ENCODE measurements at places on chromosomes 13 and 19.

DNA sequence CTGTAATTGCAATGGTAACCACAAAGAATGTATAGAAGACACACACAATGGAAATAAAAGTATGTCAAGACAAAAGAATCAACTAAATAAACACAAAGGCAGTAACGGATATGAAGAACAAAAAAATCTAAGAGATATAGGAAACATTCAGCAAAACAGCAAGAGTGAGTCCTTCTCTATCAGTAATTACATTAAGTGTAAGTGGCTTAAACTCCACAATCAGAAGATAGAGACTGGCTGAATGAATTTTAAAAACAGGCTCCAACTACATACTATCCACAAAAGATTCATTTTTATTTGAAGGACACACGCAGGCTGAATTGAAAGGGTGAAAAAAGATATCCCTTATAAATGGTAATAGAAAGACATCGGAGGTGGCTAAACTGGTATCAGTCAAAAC, 19.5 kb downstream of the ZNF616 start:
- DNase-seq, result no peak

DNA sequence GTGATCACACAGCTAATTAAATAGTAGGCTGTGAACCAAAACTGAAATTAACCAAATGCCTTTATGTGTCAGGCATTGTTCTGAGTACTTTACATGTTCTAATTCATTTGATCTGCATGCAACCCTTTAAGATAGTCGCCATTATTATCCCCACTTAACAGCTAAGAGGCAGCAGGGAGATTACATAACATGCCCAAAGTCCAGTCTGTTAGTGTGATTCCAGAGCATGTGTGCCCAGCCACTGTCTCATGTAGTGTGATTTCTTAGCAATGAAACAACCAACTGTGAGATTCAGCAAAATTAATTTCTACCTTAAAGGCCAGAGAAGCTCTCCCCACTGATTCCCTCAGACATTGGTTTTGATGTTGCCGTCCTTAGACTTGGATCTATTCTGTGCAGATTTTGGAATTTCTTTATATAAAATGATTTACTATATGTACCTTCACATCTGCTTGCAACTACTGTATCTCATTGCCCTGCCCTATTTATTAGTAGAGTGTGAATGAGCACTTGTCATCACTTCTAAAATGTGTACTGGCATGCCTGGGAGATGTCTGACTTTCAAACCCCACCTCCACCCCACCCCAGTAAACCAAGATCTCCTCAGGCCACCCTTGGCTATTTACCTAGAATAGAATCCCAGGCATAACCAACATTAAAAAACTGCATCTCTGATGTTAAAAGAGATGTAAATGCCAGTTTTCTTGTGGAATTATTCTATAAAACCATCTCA, 41.2 kb downstream of the POLR1D start:
- no peak for DNase-seq

- DNase-seq, result no peak
These were observed 153.1 kb downstream of the RGCC start for GRCh38 chr13:41610404-41610803.

GRCh38 chr13:96294930-96295881, 205.3 kb downstream of the HS6ST3 start:
- no peak for DNase-seq

DNA sequence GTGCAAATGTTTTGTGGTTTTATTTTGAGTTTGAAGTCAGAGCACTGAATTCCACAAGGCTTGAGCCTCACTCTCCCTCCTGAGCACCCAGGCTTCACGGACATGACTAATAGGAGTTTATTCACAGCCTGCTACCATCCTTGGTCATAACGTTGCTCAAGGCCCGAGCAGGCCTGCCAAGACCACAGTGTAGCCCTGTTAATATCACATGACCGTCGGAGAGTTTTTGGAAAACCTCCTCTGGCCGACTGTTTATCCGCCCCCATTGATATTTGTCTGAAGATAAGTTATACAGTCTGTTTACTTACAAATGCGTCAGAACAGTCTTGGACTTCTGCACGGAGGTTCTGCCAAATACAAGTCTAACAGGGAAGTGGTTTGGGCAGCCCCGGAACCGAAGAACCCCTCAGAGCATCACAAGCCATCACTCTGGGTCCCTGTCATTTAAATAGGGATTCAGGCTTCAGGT, 89.9 kb downstream of the COL4A2 start:
- no peak for DNase-seq

GRCh38 chr13:102900193-102900608, 54.4 kb downstream of the ERCC5 start:
- no peak for DNase-seq

DNA sequence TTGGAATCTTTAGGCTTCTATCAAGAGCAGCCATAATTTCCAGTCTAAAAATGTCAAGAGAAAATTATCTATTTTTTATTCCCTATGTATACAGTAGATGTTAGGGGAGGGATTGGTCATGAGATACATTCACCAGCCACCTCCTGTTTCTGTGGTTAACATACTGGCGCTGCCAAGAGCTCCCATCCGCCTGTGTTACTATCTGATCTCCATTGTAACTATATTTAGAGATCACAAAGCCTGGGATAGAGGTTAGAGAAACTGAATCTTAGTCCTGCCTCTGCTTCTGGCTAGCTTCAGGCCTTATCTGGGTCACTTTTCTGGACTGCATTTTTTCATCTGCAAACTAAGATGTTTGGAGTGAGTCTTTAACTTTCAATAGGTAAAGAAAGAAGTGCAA, 46.3 kb downstream of the POLR1D start:
- DNase-seq, result no peak

- no peak for DNase-seq
These were observed 2.6 kb upstream of the CDC42EP5 start for GRCh38 chr19:54475706-54476105.

DNA sequence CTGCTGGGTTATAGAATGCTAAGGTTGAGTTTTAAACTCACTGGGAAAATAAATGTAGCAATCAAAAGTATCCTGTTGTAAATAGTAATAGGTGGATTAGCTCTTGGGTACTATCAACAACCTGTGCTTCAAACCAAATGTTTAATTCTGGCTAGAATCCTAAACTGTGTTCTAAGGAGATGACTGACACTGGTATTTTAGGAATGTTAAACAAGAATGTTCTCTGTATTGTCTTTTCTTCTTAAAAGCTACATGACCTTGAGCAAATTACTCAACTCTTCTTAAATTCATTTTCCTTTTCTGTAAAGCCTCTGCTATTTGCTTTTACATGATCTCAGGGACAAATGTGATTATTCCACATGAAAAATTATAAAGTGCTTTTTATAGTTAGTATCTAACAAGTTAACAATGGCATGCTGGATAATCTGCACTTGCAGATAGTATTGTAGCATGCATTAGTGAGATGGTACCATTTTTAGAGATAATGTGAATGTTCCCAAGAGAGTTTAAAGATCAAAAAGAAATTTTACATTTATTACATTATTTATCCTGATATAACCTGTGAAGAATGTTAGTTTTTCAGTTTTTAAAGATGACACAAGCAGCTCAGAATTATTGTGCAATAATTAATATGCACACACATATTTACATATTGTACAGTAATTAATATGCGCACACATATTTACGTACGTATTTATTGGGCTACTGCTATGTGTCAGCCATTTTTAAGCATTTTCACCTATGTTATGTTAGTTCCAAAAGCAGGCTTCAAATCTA, 13.6 kb upstream of the EPSTI1 start:
- DNase-seq, result no peak

GRCh38 chr19:42242069-42242511, 312 bp downstream of the GSK3A start:
- no peak for DNase-seq

- DNase-seq, result no peak
These were observed 28.2 kb downstream of the HPN start for GRCh38 chr19:35069696-35070095.

DNA sequence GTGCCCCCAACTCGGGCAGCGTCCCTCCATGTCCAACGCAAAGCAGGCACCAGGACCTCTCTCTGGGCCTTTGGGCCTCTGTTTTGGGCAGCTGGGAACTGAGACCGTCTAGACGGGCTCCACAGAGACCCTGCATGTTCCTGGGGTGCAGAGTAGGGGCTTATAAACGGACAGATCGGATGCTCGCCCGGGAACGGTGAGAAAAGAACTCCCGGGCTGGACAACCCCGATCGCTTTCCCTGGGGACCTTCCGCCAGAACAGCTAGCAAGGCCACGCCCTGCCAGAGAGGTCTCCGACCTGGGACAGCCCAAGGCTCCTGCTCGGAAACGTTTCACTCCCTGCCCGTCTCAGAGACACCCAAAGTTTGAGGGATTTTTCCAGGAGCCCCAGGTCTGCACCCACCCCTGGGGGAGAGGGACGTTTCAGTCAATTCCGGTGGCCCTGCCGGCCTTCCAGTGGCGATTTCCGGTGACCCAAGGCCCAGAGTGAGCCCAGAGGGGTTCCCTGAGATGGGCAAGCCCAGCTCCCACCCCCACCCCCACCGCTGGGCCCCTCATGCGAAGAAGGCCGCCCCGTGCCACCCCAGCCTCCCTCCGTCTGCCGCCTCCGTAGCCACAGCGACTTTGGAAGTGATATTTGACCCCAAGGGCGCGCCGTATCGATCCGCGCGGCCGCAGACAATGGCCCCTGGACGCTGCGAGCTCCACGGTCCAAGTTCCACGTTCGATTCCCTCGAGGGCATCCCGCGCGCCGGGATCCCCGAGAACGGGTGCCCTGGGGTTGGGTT, 1.7 kb downstream of the NR2F6 start:
- DNase-seq, result no peak
